Adrenal gland (tissue), 19 donors: ENCODE measurements at places on chromosomes 4 and X. TPM values are rescaled to one million over a fixed set of nuclear protein-coding genes. Genes with fewer than 3 reads are reported as not detected.

DNA sequence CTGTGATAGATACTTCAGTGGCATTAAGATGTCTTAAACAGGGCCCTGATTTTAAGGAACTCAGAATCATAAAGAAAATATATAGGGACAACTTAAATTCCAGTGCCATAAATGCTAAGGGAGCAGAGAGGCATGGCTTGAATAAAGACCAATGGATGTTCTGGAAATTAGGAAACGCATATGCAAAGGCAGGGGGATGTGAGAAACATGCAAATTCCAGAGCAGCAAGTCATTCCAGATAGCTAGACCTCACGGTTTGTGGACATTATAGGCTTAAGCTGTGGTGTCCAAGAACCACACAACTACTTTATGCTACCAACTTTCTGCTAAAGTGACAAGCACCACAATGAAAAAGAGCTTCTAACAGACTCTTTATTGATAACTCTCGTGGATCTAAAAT lies 132.6 kb upstream of the ANK2 start:
- no peaks in the 10 kb centered on the region for H3K36me3 ChIP-seq
- no peak for DNase-seq
- no peak overlapping the region for H3K4me3 ChIP-seq
- no peaks in the 10 kb centered on the region for H3K4me1 ChIP-seq
- no peaks in the 10 kb centered on the region for H3K27me3 ChIP-seq
- no peak overlapping the region for H3K27ac ChIP-seq

DNA sequence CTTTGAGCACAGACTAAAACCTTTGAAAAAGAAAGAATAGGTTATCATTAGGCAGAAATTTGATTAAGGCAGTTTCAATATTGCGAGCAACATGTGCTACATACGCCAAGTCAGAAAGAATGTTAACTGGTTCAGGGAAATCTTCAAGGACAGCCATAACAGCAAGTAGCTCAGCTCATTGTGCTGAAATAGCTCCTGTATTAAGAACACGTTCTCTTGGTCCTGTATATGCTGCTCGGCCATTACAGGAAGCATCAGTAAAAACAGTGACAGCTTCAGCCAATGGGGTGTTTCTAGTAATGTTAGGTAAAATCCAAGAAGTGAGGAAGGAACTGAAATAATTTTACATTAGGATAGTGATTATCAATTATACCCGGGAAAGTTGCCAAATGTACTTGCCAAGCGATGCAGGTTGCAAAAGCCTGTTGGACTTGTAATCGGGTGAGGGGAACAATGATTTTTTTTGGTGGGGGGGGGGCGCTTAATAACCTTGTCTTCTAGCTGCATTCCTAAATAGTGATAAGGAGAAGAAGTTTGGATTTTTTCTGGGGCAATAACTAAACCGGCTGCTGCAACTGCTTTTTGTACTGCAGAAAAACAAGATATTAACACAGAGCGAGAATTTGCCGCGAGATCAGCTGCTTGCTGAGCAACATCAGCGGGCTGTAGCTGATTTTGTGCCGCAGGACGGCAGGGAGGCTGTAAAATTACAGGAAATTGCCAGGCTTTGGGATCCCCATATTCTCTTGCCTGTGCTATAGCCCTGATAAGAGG lies 49.4 kb upstream of the RASSF6 start:
- DNase-seq: peak; percentile 70
- no peaks in the 10 kb centered on the region for H3K27me3 ChIP-seq
- peak overlapping the region; percentile 1 for H3K4me3 ChIP-seq
- peak overlapping the region; percentile 81 for H3K27ac ChIP-seq

Gene FABP2
- total RNA-seq: 0.11 TPM

DNA sequence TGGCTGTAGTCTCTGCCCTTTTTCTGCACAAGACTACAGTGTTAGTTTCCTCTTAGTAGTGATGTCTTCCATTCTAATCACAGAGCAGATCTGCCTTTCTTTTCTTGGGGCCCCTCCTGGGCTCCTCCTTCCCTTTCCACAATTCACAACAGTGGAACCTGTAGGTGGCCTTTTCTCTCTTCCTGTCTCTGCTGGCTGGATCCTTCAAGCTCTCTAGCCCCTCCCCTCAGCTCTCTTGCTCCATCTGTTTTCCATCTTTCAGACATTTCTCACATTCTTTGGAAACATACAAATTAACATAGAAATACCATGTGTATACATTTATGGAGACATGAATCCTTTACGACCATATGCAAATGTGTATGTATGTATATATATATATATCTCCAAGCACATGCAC lies 304 bp upstream of the SPIN2A start:
- H3K27me3 ChIP-seq: no peaks in the 10 kb centered on the region
- no peak overlapping the region for H3K4me3 ChIP-seq
- H3K4me1 ChIP-seq: no peaks in the 10 kb centered on the region

GRCh38 chr4:57370691-57371090 lies 260.5 kb upstream of the IGFBP7 start:
- H3K27me3 ChIP-seq: no peaks in the 10 kb centered on the region
- H3K36me3 ChIP-seq: no peaks in the 10 kb centered on the region
- DNase-seq: no peak
- H3K4me3 ChIP-seq: no peak overlapping the region

DNA sequence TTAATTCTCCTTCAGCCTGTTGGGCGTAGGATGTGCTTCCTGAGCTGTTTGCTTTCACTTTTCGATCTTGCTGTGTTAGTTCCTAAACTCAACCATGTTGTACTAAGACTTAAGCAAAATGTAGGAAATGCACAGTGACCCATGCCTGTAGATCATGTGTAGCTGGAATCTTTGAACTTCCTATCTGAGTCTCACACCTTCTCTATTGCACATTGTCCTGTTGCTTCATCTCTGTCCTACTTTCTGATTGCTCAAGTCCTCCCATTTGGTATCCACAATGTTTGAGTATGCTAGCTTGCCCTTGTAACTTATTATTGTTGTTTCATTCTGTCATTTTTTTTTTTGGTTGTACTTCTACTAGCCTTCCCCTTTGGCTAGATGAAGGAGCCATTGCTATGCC lies 239.6 kb downstream of the PPP1R2C start:
- H3K4me1 ChIP-seq: no peaks in the 10 kb centered on the region
- H3K27ac ChIP-seq: no peak overlapping the region
- peaks cover 6% of the 10 kb centered on the region for H3K27me3 ChIP-seq
- no peak overlapping the region for H3K4me3 ChIP-seq
- DNase-seq: no peak
- no peaks in the 10 kb centered on the region for H3K36me3 ChIP-seq
